ENCODE measurements at places on chromosomes 11 and 22. TPM values are rescaled to one million over a fixed set of nuclear protein-coding genes. Genes with fewer than 3 reads are reported as not detected.
A peak's percentile ranks its signal among the peaks of the same experiment; 100 is the strongest.

UBE4A gene
- polyA plus RNA-seq: 13.6 TPM

DNA sequence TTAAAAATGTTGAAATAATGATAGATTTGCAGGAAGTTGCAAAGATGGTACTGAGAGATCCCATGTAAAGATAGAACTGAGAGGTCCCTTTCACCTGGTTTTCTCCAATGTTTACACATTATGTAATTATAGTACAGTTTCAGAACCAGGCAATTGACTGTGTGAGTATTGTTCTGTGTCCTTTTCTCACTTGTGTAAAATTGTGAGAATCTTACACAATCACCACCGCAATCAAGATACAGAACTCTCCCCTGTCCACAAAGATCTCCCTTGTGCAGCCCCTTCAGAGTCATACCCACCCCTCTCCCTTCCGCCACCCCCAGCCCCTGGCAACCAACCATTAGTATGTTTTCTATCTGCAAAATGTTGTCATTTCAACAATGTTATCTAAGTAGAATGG is 119.8 kb upstream of the NAV2 start:
- DNase-seq: no peak

GRCh38 chr11:473962-474785 is 24.1 kb downstream of the PTDSS2 start:
- DNase-seq: no peak

DNA sequence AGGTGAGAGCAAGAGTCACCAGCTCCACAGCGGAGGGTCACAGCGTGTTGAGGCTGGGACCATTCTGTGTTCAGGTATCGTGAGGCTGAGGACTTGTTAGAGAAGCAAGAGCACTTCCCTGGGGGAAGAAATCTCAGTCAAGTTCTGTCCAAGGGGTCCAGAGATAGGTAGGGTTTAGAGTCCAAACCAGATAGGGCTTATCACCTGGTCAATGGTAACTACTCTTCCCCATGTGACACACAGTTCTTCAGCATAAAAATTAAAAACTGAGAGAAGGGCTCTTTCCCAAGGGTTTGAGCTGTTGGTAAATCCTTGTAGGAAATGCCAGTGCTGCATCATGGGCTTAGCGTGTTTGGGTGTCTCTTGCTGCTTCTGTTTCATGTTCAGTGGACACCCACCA is 54.8 kb upstream of the MN1 start:
- DNase-seq: peak; percentile 44

UQCR10 gene
- polyA plus RNA-seq: 430 TPM

GRCh38 chr11:78377625-78378418 is 39.8 kb downstream of the GAB2 start:
- peak; percentile 79 for DNase-seq

- DNase-seq: peak; percentile 57
Observed at GRCh38 chr22:36144886-36145541, 15.5 kb downstream of the APOL3 start.

DNA sequence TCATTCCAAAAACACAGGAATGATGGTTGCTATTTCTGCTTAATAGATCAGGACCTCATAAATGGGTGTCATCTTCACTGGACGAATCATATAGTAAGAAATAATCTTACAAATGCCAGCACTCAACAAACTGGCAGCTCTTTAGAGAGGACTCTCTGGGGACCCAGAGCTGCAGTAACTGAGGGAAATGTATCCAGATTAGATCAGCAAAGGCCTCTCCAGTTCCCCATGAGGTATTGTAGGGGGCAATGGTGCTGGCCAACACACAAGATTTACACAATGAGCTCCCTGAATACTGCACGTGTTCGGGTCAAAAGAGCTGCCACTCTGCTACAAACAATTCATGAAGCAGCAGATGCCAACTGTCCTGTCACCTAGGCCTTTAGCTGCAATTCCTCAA is 110.2 kb downstream of the RBFOX2 start:
- no peak for DNase-seq

RHOG gene
- 114 TPM for polyA plus RNA-seq

All from small intestine (tissue), 16 donors.